ENCODE measurements at places on chromosomes 7 and 10.

GRCh38 chr7:31782411-31782991 lies 95.5 kb downstream of the PPP1R17 start:
- peak; percentile 69 for DNase-seq

DNA sequence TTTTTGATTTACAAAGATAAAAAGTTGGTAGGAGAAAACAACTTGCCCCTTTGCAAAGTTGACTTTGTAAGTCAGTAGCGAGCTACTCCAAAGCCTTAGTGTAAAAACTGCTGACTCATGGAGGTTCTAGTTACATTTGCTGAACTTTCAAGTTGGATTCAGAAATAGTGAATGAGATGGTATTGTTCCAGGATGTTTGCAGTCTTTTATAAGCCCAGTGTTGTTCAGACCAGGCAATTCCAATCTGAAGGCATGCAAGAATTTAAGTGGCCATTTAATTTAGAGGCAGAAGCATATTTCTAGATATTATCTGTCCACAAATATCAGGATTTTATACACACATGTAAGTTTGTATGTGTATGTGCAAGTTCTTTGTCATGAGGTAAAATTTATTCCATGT lies 21.6 kb downstream of the TES start:
- DNase-seq = no peak

- no peak for DNase-seq
These were observed 25.0 kb upstream of the PODXL start for GRCh38 chr7:131581241-131582051.

GRCh38 chr10:72065439-72066025 lies 22.8 kb downstream of the SPOCK2 start:
- no peak for DNase-seq

DNA sequence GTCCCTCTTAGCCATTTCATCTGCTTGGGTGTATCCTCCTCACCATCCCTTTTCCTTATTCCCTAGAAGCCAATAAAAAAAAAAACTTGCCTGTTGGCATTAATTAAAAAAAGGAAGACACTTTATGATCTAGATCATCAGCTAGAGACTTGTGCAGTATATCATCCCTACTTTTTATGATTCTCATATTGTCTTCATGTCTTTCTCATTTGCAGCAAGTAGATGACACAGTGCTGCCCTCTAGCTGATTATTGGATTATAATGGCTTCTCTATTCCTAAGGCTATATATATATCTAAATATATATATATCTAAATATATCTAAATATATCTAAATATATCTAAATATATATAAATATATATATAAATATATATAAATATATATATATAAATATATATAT lies 272.4 kb upstream of the LRGUK start:
- DNase-seq = peak; percentile 18

DNA sequence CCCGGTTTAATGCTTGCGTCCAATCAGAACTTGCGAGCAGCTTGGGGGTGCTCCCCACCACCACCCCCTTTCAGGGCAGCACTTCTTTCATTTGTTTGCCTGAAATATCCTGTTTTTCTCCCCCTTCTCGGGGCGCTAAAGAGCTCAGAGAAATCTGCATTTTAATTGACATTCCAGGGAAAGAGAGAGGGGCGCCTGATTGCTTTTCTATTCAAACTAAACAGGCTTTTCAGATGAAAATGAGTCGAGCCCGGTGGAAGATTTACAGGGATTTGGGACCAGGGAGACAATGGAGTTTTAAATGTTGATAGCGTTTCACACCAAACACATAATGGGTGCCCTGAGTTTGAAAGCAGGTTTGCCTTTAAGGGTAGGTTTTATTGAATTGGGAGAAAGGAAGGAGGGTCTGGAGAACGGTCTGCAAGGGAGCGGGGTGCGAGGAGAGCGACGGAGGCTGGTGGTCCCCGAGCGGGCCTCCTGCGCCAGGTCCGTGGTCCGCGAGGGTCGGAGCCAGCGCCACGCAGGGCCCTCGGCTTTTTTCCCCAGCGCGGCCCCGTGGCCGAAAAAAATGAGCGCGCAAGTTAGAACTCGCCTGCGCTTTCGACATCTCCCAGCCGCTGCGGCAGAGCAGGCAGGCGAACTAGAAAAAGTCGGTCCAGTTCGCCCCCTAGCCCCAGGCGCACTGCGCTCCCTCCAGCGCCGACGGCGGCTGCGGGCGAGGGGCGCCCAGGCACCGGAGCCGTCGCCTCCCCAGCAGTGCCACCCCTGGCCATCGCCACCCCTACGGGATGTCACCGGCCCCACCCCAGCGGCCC lies 1.3 kb downstream of the FGFR2 start:
- DNase-seq = peak; percentile 44

- DNase-seq = no peak
These were observed 3.2 kb upstream of the JCAD start for GRCh38 chr10:30062582-30062981.

GRCh38 chr7:134046594-134047128 lies 80.5 kb upstream of the LRGUK start:
- no peak for DNase-seq

DNA sequence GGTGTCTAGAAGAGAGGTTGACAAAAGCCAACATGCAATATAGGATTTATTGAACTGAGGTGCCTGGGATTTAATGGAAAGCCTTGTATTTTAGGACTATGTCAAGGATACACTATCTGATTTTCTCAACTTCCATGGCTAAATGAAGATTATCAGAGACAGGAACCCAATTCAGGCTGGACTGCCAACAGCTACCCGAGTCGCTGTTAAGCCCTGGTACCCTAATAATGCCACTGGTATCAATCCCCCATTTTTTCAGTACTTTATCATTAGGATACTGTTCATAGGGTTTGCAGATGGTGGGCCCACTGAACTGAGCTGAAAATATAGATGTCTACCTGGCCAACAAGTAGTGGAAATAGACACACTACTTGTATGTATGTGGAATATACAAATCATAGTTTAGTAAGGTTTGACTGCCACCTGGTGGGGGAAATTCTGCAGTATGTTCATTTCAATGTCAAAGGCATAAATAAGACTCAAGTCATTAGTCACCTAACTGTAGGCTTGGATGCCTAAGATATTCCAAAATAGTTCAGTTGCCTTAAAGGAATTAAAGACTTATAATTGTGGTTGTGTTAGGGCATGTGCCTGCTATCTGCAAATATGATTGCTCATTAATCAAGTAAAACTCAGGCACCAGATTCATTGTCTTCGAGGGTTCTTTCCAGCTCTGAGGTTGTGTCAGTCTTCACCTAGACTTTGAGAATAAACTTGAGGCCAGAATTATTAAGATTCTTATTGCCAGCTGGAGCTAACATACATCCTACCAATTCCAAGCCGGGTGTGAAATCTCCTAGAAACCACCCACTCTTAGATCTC lies 34.1 kb upstream of the NOBOX start:
- peak; percentile 40 for DNase-seq

- DNase-seq = no peak
These were observed 33.4 kb downstream of the AKAP9 start for GRCh38 chr7:91974066-91974465.

DNA sequence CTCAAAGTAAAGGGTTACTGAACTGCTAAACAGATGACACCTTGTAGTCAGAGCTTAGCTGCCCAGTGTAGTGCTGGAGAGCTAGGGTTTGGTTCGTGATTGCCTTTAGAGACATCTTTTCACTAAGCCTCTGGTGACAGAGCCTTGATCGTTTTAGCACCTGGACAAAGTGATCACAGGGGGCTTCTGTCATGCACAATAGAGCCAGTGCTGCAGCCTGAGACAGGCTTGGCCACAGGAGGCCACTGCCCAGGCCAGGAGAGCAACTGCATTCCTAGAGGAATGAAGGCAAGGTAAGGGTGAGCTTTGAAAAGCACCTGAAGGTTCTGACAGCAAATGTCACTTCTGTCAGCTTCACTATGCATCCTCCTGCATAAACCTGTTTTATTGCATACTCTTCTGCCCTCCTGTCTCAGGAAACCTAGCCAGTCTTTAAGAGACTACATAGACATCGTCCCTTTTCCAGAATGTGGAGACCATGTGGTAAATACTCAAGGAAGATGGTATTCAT lies 122.9 kb downstream of the NPY start:
- DNase-seq = no peak

DNA sequence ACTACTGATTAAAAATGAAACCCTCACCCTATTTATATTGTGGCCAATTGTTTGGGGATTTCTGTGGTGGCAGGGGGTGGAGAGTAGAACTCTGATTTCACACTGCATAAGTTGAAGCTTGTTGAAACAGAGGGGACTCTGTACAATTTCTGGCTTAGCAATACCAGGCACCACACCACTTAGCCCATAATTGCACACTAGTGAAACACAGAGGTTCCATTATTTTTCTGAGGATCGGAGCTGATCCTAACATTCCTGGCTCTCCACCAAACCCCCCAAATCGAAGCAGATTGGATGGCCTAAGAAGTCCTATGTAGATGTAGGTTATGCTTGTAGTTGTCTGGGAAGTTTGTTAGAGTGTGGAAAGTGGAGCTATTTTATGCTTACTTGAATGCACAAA lies 47.0 kb downstream of the PTN start:
- DNase-seq = no peak

- no peak for DNase-seq
These were observed 102.2 kb upstream of the ANKRD1 start for GRCh38 chr10:91022924-91023699.

DNA sequence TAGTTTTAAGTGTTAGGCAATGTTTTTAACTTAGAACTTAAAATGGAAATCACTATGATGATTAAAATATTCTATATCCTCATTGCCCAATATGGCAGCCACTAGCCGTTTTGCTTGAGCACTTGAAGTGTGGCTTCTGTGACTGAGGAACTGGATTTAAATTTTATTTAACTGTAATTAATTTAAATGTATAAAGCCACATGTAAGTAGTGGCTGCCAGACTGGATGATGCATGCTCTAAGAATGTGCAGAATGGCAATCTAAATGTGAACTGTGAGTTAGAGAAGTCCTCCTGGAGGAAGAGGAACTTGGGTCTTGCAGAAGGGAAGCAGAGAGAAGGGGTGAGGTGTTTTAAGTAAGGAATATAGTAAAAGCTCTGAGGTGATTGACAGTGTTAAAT lies 451.4 kb downstream of the SUGCT start:
- no peak for DNase-seq

DNA sequence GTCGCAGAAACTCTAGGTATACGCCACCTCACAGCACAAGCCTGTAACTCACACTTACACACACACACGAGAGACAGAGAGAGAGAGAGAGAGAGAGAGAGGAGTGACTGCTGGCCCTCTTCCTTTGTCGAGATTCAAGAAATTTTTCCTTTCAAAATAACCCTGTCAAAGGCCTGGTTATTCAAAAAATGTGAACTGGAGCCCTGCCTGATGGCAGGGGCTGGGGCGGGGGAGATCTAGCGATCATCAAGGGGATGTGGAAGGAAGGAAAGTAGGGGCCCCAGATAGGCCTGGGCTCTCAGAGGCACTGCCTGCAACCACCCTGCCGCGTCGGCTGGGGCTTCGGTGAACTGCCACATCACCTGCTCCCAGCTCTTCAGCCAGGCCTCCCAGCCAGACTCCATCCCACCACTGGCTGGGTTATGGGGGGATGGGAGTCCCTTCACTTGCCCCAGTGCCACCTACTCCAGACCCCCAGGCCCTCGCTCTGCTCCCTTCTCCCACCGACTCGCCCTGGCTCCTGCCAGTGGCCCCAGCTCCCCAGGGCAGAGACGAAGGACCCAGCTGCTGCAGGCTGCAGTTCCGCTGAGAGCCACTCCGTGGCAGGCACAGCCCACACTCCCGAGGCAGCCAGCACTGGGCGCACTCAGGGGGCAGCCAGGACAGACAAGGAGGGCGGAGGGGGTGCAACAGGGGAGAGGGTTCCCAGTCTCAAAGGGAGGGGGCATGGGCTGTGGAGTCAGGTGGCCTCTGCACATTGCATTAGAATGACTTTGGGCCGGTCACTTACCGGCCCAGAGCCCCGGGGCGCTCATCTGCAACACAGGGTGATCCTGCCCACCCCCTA lies 15.3 kb downstream of the KCNH2 start:
- peak; percentile 36 for DNase-seq

- no peak for DNase-seq
These were observed 13.9 kb downstream of the LSMEM1 start for GRCh38 chr7:112494656-112495055.

GRCh38 chr7:38311329-38311937 lies 38.0 kb upstream of the TARP start:
- DNase-seq = peak; percentile 71

DNA sequence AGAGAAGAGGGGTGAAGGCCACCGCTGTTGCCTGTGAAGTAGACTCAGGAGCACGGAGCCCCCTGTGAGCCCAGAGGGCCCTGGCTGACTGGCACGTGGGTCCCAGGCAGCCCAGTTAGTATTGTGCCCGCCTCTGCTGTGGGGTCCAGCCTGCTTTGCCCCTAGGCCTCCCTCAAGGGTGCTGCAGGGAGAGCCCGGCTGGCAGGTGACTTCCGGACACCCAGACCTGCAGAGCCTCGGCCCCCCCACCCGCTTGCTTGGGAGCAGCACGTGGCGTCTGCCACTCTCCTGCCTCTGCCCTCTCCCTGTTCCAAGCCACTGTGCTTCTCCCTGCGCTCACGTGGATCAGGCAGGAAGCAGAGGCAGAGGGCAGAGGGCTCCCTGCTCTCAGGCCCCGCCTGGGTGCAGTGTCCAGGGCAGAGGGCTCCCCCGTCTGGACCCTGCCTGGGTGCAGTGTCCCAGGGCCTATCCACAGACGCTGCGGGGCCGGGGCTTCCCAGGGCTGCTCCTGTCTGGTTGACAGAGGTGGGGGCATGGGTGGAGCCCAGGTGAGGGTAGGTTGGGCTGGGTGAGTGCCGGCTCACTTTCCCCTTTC lies 88.4 kb downstream of the DNAJB6 start:
- no peak for DNase-seq

DNA sequence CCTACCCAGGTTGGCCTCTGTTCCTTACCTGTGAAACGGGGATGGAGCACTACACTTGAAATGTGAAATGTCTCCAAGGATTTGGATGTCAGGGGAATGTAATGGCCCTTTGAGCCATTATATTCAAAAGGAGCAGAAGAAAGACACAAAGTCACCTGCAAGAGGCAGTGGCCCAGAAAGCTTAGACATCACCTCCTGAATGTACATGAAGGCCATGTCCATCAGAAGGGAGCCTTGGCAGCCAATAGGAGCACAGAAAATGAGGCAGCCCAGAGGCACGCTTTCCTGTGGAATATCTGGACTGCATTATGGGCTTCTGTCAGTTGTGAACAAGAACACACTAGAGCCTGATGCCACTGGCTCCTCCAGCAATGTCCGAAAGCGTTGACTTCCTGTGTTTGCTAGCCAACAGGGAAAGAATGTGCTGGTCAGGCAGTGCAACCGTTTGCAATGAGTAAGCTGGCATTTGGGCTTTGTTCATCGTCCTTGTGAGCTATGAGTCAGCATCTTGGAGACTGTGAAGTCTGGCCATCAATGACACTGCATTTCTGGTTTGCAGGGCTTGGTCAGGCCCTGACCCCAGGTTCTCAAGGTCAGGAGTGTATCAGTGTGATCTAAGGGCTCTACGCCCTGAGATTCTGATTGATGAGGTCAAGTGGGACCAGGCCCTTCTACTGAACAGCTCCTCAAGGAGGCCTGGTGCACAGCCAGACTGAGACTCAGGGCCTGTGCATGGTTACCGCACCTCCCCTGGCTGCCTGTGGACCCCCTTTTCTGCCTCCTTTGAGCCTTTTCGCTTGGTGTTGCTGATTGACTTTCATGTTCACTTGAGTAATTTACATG lies 222.4 kb downstream of the RPS24 start:
- DNase-seq = no peak

GRCh38 chr7:123944395-123944794 lies 19.4 kb downstream of the SPAM1 start:
- DNase-seq = no peak
